ENCODE measurements at places on chromosomes 1 and 21.
A peak's percentile ranks its signal among the peaks of the same experiment; 100 is the strongest.

GRCh38 chr1:167093846-167094516, at the start of gene STYXL2:
Gene STYXL2 (plus strand): TSS chr1:167094075. CDS start chr1:167094850, 775 bp downstream.
- DNase-seq, result no peak

DNA sequence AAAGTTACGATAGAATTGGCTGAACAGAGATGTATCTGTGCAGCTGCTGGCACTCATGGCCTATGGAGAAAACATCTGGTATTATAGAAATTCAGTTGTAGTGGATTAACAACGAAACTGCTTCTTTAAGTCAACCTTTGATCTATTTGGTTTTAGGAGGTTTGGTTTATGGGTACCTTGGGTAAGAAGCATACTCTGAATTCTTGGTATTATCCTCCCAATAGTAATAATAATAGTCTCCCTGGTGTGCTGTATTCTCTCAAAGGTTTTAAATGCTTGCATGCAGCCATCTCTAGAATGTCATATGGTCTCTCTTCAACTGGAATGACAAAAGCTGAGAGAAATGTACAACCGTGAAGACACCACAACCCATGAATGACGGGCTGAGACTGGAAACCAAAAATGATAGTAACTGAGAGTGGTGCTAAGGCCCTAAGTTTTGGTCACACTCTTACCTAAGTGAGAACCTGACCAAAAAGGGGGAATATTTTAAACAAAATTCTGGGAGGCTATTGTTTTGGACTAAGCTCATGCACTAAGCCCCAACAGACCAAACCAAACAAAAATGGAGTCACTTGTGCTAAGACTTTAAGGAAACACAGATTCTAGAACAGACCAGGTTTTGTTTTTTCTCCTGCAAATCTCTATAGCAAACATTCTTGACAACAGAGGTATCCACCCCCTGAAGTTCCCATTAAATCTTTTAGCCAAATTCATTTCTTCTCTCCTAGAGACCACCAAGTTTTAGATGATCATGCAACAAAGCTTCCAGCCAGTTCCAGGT, 17.6 kb upstream of the TMEM61 start:
- DNase-seq, result no peak

DNA sequence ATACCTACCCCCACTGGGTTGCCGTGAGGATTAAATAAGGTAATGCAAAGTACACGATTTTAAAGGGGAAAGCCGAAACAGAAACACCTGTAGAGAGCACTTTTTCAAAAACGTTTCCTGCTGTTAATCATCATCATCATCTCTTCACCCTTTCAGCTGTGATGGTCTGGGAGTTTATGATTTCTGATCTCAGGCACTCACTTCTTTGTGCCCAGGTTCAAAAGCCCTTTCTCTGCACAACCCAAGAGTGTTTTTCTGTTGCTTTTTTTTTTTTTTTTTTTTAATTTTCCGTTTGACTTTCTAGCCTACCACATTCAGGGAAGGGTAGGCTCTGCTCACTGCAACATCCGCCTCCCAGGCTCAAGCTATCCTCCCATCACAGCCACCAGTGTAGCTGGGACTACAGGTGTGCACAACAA, 936 bp upstream of the UBXN11 start:
- DNase-seq, result no peak

GRCh38 chr1:170318141-170318540, 172.4 kb downstream of the NTMT2 start:
- DNase-seq, result no peak

GRCh38 chr1:245807954-245808719, 653.4 kb downstream of the KIF26B start:
- DNase-seq, result no peak

GRCh38 chr1:202311875-202312635, 29.7 kb downstream of the UBE2T start:
- DNase-seq, result no peak

GRCh38 chr1:247441606-247442005, 16.3 kb downstream of the OR2B11 start:
- DNase-seq, result no peak

DNA sequence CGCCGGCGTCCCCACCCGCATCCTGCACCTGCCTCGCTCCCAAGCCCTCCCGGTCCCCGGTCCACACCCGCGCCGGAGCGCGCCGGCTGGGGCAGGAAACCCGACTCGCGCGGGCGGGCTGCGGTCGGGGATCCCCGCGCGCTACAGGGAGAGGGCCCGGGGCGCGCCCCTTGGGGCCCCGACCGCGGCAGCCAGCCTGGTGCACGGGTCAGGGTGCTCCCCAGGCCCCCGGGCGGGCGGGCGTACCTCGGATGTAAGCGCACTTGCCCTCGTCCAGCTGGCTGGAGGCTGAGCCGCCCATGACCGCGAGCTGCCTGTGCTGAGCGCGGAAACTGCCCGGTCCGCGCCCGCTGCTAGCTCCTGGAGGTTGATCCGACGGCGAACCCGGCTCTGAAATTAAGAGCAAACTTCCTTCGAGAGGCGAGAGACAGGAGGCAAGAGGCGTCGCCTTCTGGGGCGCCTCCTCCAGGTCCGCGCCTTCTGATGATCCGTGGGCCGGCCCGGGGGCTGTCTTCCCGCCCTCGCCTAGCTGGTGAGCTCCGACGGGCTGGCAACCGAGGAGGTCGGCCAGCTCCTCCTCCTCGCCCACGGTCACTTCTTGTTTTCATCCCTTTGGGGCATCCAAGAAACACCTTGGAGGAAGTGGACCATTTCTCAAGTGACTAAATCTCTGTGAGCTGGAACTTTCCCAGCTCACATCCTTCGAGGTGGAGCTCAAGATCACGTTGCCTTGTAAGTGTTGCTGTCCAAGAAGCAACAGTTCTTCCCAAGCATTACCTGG, at the start of gene NIBAN1:
Gene NIBAN1, minus strand, starts transcription at position 453 of the 781 bp plus-strand sequence. Its CDS starts 152 bp downstream, at position 301.
- peak; percentile 66 for DNase-seq

DNA sequence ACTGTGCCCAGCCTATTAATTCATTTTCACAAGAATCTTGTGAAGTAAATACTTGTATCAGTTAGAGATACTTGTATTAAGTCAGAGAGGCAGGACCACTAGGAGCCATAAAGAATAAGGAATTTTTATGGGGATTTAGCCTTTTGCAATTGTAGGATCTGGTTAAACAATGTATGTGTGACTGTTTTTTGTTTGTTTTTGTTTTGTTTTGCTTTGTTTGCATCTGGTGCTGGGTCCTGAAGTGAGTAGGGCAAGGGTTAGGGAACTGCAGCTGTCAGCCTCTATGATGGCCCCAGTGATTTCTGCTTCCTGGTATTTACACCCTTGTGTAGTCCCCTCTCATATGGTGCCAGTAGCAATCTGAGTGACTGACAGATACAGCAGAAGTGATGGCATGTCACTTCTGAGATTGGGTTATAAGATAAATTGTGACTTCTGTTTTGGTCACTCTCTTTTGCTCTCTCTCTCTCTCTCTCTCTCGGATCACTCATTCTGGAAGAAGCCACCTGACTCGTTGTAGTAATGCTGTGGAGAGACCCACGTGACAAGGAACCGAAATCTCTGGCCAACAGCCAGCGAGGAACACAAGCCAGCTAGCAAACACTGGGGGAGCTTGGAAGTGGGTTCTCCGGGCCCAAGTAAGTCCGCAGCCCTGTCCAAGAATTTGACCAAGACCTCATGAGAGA, 96.2 kb upstream of the MARK1 start:
- DNase-seq, result no peak

- DNase-seq, result no peak
Measured at GRCh38 chr1:207993477-207994445, 82.8 kb upstream of the CD34 start.

DNA sequence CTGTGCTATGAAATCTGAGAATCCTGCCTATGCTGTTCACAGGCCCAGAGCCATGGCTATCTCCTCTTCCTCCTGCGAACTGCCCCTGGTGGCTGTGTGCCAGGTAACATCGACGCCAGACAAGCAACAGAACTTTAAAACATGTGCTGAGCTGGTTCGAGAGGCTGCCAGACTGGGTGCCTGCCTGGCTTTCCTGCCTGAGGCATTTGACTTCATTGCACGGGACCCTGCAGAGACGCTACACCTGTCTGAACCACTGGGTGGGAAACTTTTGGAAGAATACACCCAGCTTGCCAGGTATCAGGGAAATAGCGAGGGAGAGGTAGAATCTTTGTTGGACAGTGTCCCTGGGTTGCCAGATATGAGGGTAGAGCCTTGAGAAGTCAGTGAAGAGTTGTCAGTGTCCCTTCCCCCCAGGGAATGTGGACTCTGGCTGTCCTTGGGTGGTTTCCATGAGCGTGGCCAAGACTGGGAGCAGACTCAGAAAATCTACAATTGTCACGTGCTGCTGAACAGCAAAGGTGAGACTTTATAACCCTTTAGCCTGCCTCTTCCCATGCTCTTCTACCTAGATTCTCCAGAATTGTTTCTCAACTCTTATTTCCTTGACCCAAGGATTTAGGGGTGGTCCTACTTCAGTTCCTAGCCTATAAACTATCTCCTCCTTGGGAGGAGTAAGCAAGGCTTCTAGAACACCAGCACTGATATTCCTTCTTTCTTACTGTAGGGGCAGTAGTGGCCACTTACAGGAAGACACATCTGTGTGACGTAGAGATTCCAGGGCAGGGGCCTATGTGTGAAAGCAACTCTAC, 1.4 kb downstream of the NIT1 start:
- DNase-seq, result peak; percentile 53

- DNase-seq, result no peak
Measured at GRCh38 chr1:172513479-172513878, 19.5 kb upstream of the SUCO start.

GRCh38 chr1:37509181-37509580, 5.4 kb downstream of the MEAF6 start:
- DNase-seq, result no peak

DNA sequence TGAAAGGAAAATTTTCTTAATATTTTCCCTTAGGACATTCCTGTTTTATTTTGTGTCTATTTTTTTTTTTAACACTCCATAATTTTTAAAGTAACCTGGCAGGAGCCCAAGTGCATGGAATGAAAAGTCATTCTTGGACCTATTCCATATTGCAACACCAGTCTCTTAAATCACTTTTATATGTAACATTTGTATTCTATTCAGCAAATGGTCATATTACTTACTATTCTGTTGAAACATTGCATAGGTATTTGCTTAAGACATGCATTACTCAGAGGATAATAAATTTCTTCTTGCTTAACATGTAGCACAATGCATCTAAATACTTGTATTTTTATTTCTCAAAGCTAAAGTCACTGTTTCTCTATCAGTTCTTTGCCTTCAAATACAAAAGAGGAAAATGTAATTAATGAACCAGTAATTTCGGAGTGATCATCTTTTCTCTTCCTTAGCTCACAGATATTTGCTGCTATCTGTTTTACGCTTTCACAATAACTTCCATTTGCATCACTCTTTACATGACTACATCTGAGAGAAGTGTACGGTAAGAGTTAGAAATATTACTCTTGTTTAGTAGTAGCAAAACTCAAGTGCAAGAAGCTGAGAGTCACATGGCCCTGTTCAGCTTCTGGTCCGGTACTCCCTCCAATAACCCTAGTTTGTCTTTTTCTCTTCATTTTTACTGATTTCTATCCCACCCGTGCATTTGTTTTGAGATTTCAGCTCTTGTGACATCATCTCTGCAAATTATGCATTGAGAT, 394.8 kb downstream of the USP25 start:
- DNase-seq, result no peak

DNA sequence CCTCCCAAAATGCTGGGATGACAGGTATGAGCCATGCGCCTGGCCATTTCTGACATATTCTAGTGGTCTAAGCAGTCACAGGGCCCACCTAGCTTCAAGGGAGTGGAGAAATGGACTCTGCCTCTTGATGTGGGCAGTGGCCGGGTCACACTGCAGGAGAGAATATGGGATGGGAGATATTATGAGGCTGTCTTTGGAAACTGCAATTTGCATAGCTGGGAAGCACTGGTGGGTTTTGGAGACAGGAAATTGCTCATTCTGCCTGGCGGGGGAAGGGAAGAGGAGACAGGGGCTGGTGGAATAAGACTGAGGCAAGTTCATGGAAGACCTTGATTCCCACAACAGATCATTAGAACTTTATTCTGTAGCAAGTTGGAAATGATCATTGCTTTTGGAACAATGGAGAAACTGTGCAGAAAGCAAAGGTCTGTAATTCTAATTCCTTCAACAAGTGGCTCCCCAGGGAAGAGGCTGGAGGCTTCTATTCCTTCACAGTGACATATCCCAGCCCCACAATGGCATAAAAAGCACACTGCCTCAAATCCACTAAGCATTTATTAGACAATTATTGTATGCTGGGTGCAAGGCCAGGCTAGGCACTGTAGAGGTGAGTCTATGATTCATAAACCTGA, 10.5 kb downstream of the NCMAP start:
- no peak for DNase-seq

DNA sequence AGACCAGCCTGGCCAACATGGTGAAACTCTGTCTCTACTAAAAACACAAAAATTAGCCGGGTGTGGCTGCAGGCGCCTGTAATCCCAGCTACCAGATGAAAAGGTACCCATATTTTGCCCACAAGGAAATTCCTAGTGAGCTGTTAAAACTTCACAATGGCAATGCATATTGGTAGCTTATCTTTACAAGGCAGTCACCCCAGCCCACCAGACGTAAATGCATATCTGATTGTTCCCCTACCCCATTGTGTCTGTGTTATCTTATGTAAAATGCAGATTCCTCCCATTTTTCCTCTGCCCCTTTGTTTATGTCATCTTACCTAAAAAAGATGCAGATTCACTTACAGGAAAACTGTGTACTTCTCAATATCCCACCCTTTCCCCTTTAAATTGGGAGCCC, 103.1 kb upstream of the SLC2A1 start:
- no peak for DNase-seq

- no peak for DNase-seq
Measured at GRCh38 chr1:54653036-54653435, 11.4 kb downstream of the MROH7 start.

- no peak for DNase-seq
Measured at GRCh38 chr1:208419746-208420420, 175.7 kb upstream of the PLXNA2 start.

DNA sequence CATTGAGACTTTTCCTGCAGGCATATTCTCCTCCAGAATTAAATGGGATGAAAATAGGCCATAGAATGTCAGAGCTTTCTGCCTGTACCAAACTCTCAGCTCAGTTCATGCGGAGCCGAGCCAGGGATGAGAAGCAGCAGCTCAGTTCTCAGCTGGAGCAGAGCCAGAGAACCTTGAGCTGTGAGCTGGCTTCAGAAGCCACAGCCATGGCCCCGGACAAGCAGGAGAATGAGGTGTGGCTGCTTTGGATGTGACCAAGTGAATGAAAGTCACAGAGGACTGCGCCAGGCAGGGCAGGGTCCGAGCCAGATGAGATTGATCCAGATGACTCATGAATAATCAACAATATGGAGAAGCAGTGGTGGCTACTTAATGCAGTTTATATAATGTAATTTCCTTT, 633.8 kb downstream of the NCAM2 start:
- no peak for DNase-seq

DNA sequence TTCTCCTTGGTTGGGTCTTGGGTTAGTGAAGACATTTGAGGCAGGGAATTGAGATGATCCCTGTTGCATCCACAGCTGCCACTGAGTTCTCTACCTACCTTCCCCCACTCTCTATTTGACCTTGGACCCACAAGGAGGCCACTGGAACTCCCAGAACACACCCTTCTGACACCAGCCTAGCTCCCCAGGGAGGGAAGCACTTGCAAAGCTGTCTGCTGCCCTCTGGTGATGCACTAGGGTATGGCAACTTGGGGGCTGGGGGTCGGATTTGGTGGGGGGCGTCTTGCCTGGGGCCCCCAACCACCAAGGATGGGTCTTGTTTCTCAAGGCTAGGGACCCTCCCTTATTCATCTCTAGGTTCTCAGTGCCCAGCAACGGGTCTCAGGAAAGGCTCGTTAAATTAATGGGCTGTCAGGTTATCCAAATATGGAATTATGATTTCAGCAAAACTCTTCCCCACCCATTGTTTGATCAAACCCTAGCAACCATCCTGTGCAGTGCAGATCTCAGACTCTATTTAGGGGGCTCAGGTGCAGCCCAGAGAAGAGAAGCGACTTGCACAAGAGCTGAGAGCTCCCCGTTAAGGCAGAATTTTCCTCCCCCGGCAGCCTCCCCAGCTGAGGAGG, 177.8 kb upstream of the KLHDC7A start:
- DNase-seq, result no peak
